ENCODE measurements at places on chromosomes 16 and 17.

GRCh38 chr17:59056857-59057256, 49.8 kb downstream of the TRIM37 start:
- no peak for DNase-seq

GRCh38 chr17:39699818-39700147, at the start of gene ERBB2:
Gene ERBB2 (plus strand): TSS chr17:39700064. CDS start chr17:39700239, 175 bp downstream.
- peak; percentile 78 for DNase-seq

DNA sequence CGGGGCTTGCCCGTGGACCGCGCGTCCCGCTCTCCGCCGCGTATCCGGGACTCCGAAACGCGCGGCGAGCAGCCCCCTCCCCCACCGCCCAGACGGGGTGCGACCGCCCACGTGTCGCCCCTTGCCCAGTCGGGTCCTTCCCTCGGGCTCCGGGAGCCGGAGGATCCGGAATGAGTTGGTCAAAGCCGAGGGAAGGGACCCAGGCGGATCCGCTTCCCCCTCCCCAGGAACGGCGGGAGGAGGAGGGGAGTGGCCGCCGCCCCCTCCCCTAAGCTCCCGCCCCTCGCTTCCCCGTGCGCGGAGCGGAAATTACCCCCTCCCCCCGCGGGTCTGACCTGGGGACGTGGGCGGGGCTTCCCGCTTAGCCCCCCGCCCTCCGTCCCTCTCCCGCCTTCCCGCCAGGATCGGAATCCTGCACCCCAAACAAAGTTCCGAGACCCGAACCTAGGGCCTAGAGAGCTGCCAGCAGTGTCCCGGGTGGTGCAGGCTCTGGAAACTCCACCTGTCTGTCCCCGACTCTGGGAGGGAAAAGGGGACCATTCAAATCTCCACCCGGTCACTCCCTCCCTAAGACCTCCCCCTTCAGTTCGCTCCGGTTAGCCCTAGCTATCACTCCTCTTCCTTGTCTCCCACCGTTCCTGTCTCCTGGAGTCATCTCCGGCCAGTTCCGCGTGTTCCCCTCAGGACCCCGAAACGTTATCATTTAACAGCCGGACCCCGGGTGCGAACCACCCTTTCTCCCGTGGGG, 1.0 kb upstream of the IGF2BP1 start:
- DNase-seq, result no peak

GRCh38 chr17:5043524-5043923, 8.3 kb upstream of the SLC52A1 start:
- no peak for DNase-seq

- no peak for DNase-seq
These were observed 10.0 kb downstream of the NUFIP2 start for GRCh38 chr17:29283961-29284360.

- DNase-seq, result no peak
These were observed 12.9 kb upstream of the PVALEF start for GRCh38 chr17:81152288-81152828.

GRCh38 chr17:30821871-30822723, 2.4 kb downstream of the CRLF3 start:
- DNase-seq, result no peak

- DNase-seq, result no peak
These were observed 61.7 kb upstream of the XYLT1 start for GRCh38 chr16:17532338-17532995.

DNA sequence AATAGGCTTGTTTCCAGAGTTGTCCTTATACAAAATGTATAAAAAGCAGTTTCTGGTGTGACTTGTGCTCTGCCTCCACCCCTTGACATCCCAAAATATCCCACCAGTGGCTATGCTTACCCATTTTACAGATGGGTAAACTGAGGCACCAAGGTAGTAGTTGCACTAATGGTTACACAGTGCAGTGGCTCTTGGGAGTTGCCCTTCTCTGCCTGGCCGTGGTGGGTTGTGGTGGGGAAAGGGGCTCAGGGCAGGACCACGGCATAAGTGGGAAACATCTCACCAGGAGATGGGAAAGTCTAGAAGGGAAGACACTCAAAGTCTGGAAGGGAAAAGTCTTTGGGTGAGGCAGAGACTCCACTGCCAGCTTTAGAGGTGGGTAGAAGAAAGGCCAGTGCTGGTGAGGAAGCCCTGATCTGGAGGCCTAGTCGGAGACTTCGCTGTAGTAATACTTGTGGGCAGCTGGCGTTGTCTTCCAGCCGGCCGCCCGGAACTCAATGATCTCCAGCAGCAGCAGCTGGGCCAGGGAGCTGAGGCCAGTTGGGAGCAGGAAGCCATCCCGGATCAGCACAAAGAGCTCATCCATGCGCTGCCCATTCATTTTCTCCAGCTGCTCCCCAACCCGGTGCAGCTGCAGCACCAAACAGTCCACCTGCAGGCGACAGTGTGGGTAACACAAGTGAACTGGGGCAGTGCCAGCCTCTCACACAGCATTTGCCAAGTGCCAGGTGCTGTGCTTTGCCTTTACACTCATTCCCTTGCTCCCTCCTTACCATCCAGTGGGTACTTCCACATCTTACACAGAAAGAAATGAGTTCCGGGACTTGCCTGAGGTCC, 4.5 kb downstream of the MIF4GD start:
- DNase-seq, result no peak

DNA sequence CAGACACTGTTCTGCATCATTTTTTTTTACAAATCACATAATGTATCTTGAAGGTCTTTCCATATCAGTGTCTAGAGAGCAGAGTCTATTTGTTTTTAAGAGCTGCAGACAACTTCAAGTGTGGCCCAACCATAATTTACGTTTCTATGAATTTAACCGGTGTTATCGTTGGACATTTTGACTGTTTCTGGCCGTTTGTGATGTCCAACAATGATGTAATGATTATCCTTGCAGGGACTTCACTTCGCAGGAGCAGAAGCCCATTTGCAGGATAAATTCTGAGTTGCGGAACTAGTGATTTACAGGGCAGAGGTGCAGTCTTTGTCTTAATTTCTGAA, 26.9 kb upstream of the HLF start:
- peak; percentile 14 for DNase-seq

DNA sequence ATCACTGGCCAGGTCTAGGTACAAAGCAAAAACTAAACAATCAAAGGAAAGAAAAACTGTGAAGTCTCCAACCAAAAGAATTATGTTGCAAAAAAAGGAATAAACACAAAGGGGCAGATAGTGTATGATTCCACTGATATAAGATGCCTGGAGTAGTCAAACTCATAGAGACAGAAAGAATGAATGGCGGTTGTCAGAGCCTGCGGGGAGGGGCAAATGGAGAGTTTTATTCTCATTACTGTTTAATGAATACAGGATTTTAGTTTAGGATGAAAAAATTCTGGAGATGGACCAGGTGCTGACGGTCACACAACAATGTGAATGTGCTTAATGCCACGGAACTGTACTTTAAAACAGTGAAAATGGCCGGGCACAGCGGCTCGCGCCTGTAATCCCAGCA, 20.7 kb downstream of the STAT5B start:
- DNase-seq, result no peak

- DNase-seq, result no peak
These were observed 10.8 kb upstream of the RIPOR1 start for GRCh38 chr16:67517661-67518423.

- no peak for DNase-seq
These were observed 1.2 kb downstream of the JPT1 start for GRCh38 chr17:75152922-75153779.

- no peak for DNase-seq
These were observed 1.5 kb upstream of the MARF1 start for GRCh38 chr16:15644267-15644961.

DNA sequence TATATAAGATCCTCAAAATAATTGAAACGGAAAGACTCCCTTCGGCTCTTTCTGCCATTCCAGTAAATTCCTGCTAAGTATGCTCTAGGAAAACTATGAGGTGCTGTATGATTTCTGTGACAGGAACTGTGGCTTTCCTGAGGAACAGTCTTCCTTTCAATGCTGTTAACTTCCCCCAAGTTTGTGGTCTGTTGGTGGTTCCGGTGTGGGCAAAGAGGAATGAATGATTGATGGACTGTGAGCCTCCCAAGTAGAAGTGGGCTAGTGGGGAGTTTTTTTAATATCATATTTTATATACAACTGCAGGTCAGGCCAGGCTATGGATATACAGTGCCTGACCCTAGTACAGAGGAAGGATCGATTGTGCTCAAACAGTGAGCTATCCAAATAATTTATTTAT, 560.7 kb upstream of the RBFOX1 start:
- no peak for DNase-seq

DNA sequence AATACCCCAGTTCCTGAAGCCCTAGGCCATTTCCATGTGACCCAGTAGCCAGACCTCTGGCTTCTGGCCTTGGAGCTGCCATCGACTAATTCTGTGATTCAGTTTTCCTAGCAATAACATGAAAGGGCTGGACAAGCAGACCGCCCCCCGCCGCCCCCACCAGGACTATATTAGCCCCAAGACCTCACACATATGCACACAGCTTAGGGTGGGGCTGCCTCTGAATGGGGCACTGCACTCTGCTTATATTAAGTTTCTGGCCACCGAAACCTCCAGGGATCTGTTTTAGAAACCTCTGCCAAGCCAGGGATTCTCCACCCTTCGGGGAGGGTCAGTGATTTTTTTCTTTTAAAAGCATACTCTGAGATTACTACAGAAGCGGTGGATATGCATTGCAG, 2.3 kb downstream of the RAB11FIP4 start:
- DNase-seq, result no peak

DNA sequence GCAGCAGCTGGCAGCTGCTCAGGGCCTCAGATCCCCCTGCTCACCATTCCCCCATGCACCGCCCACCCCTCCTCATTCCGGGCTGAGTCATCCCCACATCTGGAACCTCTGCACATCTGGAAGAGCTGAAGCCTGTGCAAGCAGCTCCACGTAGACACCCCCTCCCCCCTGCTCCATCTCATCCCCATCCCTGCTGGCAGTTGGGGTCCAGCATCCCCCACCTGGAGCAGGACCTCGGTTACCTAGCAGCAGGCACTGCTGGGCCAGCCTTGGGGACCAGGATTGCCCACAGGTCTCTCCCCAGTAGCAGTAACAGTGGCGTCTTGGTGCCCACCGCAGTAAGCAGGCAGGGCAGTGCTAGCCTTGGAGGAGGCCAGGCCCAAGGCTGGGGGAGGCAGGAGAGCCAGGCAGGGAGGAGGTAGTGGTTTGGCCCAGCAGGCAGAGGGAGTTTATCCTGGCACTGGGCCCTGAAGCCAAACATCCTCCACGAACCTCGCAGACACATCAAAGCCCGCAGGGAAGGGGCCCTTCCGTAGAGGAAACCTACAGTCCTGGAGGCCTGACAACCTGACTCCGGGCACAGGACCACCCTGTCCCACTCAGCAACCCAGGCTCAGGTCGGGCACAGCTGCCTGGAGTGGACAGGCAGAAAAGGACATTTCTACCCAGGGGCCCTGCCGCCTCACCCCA, 7.7 kb upstream of the TMEM92 start:
- no peak for DNase-seq

DNA sequence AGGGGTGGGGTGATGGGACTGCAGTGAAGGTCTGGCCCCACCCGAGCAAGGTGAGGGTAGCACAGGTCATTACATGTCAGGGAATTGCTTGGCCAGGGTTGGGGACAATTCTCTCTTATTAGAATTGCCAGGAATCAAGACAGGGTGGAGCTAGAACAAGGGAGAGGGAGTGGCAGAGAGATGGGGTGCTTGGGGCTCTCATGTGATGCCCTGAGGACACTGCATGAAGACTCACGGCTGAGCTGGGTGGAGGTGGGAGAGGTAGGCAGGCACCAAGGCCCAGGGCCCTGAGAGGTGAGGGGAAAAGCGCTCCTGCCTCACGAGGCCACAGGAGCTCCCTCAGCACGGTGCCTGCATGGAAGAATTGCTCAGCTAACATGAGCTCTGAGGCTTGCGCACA, 3.6 kb downstream of the DPEP1 start:
- DNase-seq, result no peak

DNA sequence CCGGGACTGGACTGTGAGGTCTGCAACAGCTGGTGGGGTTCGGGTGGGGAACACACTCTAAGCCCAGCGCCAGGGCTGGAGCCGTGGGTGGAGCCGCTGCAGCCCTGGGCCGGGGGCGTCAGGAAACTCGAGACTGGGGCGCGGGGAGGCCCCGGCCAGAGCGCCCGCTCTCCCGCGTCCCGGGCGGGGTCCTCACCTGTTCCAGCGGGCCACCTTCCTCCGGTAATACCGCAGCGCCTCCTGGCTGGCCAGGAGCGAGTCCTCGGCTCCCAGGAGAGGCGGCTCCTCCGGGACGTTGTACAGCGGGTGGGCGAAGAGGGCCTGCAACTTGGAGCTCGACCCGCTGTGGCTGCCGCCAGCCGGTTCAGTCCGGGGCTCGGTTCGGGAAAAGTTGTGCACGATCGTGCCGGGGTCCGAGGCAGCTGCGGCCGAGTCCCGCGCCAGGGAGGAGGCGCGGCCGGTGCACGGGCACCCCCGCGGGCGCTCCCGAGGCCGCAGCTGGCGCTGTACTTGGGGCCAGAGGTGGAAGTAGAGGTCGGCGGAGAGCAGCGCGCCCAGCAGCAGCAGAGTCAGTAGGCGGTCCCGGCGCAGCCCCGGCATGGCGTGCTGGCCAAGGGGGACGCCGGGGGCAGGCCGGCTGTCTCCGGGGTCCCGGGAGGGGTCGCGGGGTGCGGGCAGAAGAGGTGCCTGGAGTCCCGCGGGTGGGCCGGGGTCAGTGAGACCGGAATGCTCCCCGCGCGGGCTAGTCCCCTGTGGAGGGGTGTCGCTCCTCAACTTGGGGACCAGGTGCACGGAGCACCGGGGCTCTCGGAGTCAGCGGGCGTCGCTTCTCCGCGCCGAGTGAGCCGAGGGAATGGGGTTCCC, 868 bp downstream of the FAM20A start:
- DNase-seq, result no peak

DNA sequence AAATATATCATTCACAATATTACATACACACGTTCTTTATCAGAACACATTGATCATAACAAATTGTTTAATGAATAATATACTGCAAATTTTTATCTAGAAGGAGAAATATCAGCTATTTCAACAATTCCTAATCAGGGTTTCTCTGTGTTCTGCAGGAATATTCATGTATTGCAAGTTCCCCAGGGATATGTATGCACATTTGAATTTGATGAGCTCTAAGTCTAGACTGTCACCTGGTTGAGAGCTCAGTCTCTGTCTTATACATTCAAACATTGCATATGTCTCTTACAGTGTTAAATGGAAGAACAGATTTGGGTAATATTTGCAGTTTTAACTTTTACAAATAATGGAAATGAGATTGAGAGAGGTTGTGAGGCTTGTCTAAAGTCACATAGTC, 829.7 kb downstream of the CDH11 start:
- DNase-seq, result no peak

GRCh38 chr17:13626703-13627102, 25.0 kb upstream of the HS3ST3A1 start:
- no peak for DNase-seq
